ENCODE measurements at places on chromosomes 4 and X.

- DNase-seq: no peak
Measured at GRCh38 chrX:4663085-4663484, 949.6 kb upstream of the PRKX start.

DNA sequence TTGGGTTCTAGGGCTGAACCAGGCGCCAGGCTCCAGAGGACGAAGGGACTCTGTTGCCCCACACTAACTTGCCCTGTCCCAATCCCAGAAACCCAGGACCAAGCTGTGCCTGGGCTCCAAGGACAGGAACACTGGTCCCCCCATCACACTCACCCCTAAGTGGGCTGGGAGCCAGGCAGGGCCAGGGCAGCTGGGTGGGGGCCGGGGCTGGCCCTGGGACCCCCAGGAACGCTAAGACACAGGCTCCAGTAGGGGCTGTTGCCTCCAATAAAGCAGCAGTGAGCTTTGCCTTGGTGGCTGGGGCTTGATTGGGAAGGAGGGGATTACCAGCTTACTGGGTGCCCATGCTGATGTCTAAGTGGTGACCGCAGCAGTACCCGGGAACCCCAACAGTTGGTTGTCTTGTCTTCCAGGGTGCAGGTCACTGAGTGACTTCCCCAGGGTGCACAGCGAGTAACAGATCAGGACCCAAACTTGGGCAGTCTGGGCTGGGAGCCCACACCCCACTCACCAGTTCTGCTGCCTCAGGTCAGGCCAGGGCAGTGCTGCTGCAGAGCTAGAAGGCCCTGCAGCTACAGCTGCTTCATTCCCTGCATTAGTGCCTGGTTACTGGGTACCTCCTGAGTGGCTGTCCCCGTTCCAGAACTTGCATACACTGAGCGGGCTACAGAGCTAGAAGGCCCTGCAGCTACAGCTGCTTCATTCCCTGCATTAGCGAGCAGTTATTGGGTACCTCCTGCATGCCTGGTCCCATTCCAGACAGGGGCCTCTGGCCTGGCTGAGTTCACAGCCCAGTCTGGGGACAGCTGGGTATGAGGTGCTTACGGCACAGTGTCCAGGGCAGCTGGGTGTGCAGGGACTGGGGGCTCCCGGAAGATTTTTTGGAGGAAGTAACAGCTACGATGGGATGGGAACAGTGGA, 9.4 kb upstream of the ADD1 start:
- DNase-seq: no peak

- no peak for DNase-seq
Measured at GRCh38 chrX:20159797-20160385, 18.3 kb upstream of the EIF1AX start.

GRCh38 chr4:26300314-26301307, 20.2 kb upstream of the RBPJ start:
- no peak for DNase-seq

DNA sequence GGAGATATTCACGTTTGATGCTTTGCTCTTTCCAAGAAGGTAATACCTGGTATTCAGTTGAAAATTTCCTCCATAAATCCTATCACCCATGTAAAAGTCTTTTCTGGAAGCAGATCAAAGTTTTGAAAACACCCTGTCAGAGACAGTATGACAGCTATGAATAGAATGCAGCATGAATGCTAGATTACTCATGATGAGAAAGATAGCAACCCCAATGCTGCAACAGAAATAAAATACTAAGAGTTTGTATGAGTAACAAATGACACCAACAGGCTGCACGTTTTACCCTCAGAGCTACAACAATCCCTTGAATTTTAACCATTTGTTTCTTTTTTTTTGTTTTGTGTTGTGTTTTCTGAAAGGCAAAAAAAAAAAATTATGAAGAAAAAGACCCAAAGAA, 108.6 kb downstream of the ARHGAP6 start:
- no peak for DNase-seq

DNA sequence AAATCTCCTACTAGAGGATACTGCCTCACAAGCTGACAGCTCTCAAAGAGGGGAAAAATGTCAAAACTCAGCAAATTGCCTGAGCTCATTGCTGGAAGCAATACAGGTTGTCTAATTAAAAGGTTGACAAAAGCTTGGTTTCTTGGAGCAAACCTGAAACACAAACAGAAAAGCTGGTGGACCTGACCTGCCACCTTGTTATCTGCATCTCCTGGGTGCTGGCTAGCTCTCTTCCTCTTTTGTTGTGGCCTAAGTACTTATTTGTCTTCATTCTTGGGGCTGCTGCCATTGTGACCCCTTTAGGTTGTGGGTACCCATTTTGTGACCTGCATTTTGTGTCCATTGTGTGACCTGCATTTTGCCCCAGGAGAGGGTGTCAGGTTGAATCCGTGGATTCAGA, 184.5 kb downstream of the KIT start:
- no peak for DNase-seq

GRCh38 chr4:147034372-147034771, 88.7 kb upstream of the TTC29 start:
- no peak for DNase-seq

DNA sequence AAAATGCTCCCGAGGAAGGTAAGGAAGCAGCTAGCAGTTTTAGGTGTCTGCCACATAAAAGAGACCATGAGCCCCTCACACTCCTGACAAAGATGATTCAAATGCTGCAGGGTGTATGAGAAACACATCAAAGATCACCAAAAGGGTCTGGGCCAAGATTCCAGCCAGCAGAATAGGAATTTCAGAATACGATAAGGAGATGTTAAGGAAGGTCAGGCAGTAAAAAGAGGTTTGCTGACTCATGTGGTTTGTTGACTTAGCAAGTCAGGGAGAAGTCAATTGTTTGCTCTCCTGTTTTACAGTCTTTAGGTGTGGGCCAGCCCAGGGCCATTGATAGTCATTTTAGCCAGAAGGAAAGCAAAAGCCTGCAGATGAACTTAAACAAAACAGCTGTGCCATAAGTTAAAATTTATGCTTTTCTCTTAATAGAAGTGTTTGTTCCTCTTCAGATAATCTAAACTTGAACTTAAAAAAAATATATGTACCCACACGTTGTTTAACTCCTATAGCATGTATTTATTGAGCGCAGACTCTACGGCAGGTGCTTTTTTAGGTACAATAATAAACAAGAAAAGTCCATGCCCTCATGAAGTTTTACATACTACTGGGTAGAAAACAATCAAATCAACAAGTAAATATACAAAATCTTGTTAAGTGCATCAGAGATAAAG, 115.6 kb downstream of the CAMK2D start:
- no peak for DNase-seq

DNA sequence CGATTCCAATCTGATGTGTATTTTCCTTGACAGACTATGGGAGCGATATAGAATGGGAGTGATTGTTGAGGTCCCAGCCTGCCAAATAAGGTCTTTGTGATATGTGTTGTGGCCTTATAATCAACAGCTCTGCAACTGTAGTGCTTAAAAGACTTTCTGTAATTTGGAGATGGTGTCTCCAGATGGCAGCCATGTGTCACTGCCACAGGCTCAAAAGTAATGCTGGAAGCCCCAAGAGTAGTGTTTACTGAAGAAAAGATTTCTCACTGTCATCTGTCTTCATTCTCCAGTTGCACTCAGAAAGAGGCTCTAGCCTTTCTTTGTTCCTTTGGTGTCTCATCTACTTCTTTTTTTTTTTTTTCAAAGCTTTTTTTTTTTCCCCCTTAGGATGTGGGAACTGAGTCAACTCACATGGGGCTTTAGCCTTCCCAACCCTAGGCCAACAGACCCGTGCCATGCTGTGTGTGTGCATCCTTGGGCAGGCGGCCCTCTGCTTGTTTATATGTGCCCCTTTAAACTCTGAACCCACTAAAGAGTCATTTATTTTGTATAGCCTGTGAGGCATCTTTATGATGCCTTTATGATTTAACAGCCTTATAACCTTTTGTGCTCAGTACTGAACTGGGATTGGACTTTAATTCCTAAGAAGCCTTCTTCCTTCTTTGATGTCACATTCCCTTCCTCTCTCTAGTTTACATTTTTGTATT, 15.6 kb downstream of the SRPX2 start:
- DNase-seq: no peak
